Fibroblast of villous mesenchyme (primary cell): ENCODE measurements at places on chromosomes 5 and 9.

GRCh38 chr9:131012396-131012917 lies 3.5 kb downstream of the LAMC3 start:
- DNase-seq, result peak; percentile 82

- no peak for DNase-seq
Measured at GRCh38 chr9:122346478-122347347, 24.1 kb upstream of the PTGS1 start.

GRCh38 chr9:72539824-72540347 lies 18.5 kb downstream of the TMC1 start:
- no peak for DNase-seq

DNA sequence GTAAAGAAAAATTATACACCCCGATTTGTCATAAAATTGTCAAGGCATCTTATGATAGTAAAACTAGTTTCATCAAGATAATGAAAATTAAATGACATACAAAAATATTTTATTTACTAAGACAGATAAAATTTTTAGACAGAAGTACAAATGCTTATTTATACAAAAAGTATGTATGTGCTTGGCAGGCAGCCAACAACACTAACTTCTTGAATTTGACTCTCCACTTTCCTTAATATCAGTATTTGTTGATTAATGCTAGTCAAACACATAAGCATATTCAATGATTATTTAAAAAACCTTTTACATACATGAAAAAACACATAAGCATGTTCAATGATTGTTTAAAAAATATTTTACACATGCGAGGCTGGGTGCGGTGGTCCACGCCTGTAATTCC lies 1079.9 kb upstream of the CDH6 start:
- DNase-seq, result no peak

DNA sequence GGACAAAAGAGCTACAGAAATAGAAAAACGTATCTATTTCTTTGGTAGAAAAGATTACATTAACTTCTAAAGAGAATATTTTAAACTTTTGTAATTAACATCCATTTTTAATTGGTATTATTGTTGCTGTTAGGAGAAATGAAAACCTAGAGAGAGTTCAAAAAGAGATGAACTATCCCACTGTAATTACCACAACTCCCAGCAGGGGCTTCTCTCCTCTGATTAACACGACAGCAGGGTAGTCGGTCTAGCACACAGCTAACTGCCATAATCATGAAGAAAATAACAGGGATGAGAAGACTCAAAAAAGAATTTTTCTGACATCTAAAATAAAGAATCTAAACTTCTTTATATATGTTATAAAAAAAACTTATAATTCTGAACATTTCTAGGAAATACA lies 86.2 kb upstream of the CDH9 start:
- peak; percentile 2 for DNase-seq

DNA sequence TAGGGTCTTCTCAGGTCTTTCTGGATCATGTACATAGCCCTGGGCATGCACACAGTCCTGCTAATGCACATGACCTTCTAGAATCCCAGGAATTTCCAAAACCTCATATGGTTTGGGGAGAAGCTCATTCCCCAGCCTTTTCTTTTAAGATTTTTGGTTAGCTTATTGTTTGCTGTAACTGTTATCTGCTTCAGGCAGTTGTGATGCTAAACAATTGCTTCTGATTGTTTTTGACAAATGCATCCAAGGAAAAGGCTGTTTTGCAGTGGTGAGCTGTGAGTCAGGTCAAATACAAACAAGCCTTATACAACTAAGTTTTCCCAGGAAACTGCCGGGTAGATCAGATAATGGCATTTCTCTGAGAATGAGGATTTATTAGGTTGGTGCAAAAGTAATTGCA lies 32.7 kb downstream of the SMC5 start:
- peak; percentile 26 for DNase-seq

DNA sequence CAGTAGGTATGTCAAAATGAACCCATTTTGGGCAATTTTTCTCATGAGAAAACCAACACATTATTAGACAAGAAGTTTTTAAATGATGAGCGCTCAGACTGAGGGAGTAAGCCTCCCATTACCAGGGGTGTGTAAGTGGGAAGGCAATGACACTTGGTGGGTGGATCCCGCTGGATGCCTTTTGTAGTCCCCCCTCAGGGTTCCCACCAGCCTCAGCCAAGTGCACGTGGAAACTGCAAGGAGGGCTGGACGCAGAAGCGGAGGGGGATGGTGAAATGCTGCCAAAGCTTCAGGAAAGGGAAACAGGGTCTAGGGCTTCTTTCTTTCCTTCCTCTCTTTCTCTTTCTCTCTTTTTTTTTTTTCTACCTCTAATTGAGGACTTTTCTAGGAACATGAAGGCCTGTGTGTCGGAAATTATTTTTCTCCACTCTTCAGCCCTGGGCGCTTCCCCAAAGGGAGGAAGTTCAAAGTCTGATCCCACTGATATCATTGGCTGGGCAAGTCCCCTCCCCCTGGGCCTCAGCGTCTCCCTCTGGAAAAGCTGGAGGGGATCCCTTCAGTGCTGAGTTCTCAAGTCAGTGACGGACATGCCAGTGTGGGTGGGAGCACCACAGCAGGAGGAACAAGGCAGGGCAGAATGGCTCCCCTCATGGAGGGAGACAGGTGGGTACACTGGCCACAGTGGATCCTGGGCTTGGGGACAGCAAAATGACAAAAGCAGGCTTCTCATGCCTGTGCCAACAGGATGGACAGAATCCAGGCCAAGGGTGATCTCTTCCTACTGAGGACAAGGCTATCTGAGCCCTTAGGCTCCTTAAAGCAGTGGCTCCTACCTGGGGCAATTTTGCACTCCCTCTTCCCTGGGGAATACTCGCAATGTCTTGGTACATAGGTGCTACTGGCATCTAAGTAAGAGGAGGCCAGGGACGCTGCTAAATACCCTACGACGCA lies 23.9 kb upstream of the SLC25A51 start:
- no peak for DNase-seq

DNA sequence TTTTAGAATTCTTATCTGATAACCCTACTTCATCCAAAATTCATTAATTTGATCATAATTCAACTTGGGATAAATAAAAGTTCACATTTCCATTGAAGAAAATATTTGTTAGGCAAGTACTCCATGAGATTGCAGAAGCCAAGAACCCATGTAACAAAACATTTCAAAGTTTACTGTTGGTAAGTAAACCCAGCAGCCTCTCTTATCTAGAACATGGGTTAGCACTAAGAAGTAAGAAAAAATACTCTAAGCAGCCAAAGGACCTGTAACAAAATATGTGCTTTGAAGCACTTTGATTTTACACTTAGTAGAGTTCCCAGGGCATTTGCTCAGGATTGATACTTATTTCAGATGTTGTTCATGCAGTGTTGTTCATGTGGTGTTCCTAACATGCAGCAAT lies 8.7 kb downstream of the MAP3K1 start:
- no peak for DNase-seq

DNA sequence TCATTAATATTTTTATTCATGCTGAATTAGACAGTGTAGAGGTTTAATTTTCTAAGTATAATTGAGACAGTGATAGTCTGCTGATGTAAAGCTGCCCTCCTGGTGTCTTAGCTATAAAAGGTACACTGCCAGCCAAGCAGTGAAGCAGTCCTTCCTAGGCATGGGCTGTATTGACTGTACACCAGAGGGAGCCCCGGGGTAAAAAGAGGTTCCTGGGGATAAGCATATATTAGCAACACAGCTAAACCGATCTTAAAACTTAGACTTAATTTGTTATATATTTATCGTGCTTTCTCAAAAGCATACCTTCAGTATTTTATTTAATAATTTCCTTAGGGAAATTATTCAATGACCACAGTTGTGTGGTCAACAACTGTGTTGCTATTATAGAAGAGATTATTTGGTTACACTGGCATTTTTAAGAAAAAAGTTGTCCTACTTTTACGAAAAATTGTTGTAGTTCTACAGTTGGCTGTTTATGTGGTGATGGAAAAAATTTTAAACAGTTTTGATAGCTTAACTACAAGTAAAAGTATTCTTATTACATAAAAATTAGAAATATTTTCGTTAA lies 68.8 kb downstream of the ELL2 start:
- DNase-seq, result peak; percentile 60

DNA sequence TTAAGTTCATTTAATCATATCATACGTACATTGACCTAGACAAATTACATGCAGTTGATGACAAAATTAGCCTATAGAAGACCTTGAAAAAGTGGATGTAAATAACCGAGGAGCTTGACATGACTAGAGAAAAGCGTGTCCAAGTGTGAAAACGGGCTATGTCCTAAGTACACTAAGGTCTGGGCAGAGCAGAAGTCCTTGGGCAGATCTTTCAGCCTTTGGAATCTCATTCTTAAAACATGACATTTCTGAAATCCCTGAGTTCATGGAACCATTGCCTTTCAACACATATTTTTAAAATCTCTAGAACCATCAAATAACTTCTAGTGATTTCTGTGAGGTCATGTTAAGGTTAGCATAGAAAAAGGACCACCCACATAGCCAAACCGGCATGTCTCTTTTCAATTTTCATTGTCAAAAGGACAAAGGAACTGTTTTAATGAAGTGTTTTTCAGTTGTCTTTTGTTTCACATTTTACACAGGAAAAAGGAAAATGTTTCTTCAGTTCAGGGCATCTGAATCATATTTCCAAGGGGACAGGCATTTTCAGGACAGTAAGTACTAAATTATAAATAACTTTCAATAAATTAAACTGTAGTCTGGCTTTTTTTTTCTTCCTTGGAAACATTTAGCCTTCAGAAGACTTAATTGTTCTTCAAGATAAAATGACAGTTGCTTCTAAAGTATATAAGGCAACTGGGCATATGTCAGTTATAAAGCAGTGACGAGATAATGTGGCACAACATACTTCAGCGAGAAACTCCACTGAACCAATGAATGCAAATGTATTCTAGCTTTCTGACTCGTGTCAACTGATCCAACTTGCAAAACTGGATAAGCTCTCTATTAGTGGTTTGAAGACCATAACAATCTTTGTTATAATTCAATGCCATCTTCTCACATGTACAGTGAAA lies 416.8 kb downstream of the NFIB start:
- no peak for DNase-seq

GRCh38 chr5:176985516-176985915 lies 21.1 kb downstream of the UIMC1 start:
- no peak for DNase-seq

GRCh38 chr5:135243556-135244285 lies 155.3 kb downstream of the MACROH2A1 start:
- peak; percentile 81 for DNase-seq

DNA sequence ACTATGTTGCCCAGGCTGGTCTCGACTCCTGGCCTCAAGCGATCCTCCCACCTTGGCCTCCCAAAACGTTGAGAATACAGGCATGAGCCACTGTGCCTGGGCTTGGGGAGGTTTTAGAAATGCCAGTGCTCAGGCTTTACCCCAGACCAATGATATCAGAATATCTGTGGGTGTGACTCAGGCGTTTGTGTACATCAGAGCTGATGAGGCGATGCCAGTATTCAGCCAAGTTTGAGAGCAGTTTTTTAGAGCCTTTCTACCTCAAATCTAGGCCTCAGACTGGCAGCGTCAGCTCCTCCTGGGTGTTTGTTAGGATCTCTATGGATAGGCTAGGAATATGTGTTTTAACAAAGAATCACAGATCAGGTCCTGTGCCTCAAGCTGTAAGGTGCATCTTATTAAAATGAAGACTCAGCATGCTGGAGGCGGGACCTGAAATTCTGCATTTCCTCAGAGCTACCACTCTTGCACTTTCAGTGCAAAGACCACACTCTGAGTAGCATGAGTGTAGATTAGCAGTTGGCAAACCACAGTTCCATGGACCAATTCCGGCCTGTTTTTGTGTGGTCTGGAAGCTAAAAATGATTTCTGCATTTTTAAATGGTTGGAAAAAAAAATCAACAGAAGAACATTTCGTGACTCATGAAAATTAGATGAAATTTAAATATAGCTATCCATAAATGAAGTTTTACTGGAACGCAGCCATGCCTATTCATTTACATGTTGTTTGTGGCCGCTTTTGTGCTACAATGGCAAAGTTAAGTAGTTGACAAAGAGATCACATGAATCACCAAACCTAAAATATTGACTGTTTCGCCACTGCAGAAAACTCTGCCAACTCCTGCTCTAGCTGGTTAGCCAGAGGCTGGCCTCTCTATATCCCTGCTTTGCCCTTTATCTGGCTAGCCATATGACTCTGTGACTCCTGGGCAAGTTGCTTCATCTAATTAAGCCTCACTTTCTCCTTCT lies 92.2 kb downstream of the KLF4 start:
- no peak for DNase-seq

GRCh38 chr9:78985084-78985738 lies 586.6 kb upstream of the TLE4 start:
- DNase-seq, result no peak

- peak; percentile 23 for DNase-seq
Measured at GRCh38 chr5:17727098-17727497, 92.8 kb downstream of the TAF11L14 start.

DNA sequence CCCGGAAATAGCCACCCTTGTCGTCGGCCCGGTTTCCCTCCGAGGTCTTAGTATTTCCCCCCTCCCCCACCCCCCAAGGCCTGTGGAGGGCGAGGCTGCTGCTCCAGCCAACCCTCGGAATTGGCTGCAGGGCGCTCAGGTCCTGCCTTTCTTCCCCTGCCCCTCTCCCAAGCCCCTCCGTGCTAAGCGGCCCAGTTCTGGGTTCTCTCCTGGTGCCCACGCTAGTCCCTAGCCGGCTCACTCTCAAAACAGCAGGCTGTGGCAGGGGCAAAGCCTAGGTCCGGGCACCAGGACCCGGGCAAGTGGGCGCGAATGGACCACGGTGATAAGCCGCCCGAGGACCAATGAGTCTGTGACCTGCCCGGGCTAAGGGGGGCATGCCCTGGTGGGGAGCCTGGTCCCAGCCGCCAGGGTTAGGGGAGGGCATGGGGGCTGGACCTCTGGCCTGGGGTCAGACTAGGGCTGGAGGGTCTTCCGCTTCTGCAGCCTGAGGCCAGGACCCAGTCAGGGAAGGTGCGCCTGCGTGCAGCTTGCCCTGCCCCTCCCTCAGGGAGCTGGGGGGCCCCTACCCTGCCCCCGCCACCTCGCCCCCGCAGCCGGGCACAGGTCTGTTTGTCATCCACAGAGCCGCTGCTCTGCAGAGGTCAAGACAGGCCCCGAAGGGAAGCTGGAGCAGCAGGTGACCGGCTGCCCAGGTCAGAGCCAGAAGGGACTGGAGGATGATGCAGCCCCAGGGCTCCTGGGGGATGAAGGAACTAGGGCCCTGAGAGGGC lies 5.0 kb upstream of the IRX4 start:
- no peak for DNase-seq

DNA sequence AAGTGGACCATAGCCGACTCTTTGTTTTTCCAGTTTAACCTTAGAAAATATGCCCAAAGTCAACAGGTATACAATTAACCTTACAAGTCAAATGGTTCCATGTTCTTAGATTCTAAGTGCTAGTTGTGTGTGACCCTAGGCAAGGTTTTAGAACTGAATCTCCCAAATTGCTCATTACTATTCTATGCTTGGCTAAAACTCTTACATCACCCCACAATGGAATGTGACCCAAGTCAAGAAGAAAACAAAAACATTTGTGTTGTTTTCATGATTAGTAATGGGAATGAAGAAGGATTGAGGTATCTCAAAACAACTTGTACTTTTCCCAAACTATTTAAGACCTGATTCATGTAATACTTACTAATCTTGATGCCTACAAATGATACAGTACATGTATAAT lies 159.2 kb downstream of the ARRDC3 start:
- DNase-seq, result peak; percentile 88
